Fibroblast of gingiva (primary cell): ENCODE measurements at places on chromosomes 6 and 20.

DNA sequence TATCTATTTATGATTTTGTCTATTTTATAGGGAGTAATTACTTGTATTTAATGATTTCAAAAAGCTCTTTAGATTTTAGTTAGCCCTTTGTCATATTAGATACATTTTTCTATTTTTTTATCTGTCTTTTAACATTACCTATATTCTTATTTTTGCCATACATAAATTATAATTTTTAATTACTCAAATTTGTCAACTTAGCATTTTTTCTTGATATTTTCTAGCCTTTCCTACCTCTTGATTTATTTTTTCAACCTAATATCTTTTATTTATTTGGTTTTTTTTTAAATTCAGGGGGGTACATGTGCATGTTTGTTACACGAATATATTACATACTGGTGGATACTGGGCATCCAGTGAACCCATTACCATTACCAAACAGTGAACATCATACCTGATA is 114.3 kb upstream of the F13A1 start:
- DNase-seq: no peak

DNA sequence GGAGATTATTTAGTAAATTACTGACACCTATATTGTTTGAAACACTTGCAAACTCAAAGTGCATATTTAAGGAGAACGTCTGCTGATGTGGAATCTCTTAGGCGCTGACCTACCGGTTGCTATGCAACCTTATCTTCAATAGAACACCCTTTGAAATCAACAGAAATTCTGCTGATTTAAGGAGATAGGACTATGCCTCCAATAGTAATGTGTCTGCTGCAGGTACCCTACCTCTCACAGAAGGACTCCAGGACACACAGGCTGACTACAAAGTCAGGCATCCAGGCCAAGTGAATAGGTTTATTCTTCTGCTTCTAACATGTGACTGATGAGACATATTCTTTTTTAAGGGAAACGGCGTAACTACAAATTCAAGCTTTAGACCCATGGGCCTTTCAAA is 311.7 kb downstream of the CBLN4 start:
- DNase-seq: no peak

DNA sequence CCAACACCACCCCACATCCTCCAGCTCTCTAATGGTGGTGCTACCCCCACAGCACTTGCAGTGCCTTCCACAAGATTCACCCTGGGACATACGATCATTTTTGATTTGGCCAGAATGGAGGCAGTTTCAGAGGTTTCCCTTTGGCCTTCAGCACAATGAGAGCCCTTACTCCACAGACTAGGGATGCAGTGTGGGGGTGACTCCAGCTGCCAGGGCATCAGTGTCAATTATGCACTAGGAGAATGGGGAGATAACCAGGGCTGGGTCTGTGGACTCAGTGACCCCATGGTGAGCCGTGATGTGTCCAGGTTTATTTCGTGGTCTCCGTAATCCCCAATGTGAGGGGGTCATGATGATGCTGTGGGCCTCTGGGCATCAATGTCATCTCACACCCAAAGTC is 31.5 kb upstream of the MICB start:
- DNase-seq: no peak

- no peak for DNase-seq
These were observed 150.0 kb downstream of the GJA10 start for GRCh38 chr6:90044182-90044832.

GRCh38 chr20:63059684-63060056 is 52.9 kb upstream of the BHLHE23 start:
- DNase-seq: no peak

DNA sequence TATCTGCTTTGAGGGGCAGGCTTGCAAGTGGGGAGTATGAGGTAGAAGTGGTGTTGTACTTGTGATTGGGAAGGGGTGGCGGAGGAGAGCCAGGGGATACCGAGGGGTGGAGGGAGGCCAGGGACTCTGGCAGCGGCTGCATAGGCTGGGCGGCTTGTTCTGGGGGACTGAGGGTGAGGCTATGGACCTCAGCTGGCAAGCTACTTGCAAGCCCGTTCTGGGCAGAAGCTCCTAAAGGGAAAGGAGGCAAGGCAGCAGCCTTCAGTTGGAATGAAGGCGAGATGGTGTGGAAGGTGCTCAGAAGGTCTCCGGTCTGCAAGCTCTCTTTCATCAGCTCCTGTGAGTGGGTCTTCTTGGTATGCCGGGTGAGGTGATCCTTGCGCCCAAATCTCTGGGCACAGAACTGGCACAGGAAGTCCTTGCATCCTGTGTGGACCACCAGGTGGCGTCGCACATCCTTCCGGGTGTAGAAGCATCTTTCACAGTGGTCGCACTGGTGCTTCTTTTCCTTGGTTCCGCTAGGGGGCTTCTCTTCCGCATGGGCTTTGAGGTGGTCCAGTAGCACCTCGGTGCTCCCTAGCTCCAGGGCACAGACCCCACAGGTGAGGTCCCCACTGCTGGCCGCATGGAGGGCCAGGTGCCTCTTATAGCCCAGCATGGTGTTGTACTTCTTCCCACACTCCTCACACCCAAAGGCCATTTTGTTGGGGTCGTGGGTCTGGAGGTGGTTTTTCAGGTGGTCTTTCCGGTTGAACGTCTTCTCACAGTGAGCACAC is 66.0 kb downstream of the PLAGL1 start:
- peak; percentile 51 for DNase-seq

DNA sequence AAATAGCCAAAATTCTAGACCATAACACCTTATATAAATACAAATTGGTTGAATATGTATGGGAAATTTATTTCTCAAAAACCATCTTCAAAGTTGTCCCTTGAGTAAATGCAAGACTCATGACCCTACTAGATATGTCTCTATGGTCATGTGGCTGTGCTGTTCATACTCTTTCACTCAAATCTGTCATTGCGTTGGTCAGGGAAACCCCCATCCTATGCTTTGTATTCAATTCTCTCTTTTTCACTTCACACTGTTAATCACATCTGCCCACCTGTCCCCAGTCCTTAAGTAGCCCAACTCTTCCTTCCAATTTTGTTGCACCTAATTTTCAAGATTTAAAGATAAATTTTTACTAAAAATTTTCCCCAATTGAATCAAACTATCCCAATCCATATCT is 51.0 kb downstream of the RPS12 start:
- no peak for DNase-seq
